ENCODE measurements at places on chromosomes 1 and 21.
A peak's percentile ranks its signal among the peaks of the same experiment; 100 is the strongest.

GRCh38 chr1:92940541-92940940, 20.7 kb downstream of the DIPK1A start:
- DNase-seq = no peak

GRCh38 chr1:10836726-10837125, 40.3 kb upstream of the CASZ1 start:
- no peak for DNase-seq

DNA sequence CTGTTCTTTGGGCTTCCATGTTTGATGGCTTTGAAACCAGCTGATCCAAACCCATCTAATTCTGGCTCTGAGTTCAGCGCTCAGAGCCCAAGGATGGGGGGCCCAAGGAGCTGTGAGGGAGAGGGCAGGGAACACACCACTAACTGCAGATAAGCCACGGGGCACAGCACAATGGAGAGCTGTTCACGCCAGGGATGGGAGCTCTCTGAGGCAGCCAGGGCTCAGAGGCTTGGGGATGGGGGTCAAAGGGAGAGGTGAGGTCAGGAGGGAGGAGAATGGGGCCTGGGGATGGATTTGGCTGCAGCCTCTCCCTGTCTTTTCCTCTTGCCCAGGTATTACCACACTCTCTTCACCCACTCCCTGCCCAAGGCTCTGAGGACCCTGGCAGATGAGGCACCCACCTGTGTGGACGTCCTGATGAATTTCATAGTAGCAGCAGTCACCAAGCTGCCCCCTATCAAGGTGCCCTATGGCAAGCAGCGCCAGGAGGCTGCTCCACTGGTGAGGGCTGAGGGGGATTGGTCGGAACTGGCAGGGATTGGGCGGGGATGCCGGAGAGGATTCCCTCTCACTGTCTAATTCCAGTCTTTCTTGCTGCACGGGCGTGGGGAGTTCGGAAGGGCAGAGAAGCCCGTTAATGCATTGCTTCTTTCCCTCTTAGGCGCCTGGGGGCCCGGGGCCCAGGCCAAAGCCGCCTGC, 11.3 kb downstream of the SLC30A2 start:
- DNase-seq = no peak

GRCh38 chr1:94721240-94721639, 98.9 kb upstream of the SLC44A3 start:
- no peak for DNase-seq

DNA sequence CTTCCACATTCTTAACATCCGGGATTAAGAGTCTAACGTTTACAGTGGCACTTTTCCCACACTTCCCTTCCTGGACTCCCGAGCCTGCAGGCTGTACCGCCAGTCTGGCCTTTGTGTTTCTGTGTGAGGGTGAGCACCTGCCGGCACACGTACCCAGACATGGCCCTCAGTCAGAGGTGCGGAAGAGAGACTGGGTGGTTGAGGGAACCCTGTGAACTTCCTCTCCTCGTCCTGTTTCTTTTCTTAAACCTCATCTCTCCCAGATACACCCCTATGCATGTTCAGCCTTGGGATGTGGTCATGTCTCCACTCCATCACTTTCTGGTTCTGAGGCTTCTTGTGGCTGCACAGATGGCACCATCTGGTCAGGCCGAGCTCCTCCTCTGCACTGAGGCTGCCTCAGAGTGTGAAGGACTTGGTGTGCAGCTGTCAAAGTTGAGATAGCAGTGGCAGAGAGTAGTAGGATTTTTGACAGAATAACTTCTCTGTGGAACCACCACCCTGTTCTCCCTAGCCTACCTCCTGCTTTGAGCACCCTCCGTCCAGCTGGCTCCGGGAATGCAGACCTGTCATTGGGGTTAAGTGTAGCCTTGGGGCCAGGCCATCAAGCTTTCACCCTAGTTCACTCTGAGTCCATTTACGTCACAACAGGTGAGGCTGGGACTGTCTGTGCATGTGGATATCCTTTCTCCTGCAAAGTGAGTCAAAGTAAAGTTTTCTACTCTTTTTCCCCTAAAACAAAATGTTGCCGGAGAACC, 31.4 kb downstream of the VASH2 start:
- DNase-seq = no peak

DNA sequence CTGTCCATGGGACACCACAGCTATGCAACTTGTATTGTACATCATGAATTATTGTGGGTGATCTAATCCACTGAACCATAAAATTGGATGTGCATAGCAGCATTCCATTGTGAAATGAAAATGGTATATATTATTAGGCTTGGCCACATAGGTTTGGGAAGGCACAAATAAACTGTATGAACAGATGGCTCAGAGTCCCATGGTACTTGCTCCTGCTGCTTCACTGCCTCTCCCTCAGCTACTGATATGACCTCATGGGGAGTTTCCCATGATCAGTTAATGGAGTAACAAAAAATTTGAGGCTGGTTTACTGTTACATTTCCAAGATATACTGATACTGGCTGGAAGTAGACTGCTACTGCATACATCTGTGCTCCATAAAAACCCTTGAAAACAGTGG, 152.7 kb upstream of the NEGR1 start:
- DNase-seq = no peak

DNA sequence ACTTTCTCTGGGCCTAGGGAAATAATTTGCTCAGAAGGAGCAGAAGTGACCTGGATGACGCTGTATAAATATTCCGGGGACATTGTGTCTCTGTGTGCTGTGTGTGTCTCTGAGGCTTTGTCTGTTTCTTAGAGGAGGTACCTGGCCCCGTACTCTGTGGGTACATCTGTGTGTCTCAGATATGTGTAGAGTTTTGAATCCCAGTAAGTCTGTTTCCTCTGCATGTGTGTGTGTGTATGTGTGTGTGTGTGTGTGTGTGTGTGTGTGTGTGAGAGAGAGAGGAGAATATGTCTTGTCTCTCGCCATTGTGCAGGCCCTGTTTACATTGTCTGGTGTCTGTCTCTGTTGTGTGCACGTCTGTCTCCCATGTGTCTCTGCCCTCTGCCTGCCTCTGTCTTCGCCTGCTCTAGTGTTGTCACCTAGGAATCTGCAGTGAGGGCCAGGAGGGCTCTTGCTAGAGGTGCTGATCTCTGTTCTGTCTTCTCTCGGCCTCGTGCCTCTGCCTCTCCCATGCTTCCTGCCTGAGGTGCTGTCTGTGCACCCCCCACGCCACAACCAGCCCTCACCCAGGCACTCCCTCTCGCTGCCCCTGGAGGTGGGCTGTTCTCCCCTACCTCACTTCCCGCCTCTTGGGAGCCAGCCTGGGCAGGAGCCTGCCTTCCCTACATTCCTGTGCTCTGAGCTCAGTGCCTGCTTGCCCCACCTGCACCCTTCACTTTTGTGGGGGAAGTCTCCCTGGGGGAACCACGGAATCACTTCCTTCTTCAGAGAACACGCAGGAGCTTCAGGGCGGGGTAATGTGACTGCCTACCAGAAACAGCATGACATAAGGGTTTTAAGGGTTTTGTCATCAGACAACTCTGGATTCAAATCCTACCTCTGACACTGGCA, 5.9 kb downstream of the MAP7D1 start:
- DNase-seq = peak; percentile 51

DNA sequence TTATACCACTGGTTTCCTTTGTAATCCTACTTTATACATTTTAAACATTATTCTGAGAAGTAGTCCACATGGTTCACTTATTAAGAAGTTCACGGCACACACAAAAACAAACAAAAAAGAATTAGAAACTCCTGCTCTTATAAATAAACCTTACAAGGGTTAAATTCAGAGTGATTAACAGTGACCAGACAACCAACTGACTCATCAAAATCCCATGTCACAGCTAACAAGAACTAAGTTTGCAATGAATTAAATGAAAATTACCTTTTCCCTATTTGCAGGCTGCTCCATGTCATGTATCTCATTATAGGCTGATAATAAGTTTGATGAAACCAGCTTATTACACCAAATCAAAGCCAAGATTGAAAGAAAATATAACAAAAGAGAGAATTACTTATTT, 77.5 kb downstream of the PUM1 start:
- DNase-seq = no peak

DNA sequence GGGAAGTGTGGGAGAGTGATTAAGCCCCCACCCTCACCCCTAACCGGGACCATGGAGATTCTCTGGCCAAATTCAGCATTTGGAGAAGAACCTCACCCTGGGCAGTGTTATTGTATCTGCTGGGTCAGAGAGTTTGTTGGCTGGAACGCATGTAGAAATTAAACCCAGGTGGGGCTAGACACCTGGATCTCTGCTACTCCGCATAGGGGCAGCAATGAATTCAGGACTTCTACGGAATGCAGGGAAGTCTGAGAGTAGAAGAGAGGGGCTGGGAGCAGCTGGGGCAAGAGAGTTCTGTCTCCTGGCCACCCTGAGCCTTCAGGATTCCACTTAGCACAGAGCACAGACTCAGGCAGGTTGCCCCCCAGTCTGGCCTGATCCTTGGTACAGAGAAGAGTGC, 3.6 kb upstream of the CRABP2 start:
- DNase-seq = no peak

- DNase-seq = peak; percentile 78
Measured at GRCh38 chr21:17612565-17613241, at the start of gene BTG3. TSS of gene BTG3 (minus strand) at chr21:17612901. CDS start at chr21:17609144, 3,757 bp downstream.

GRCh38 chr1:229012823-229013222, 258.1 kb upstream of the RAB4A start:
- no peak for DNase-seq

- peak; percentile 30 for DNase-seq
Measured at GRCh38 chr1:200738949-200739651, 407 bp downstream of the CAMSAP2 start.

GRCh38 chr1:203407296-203407695, 56.4 kb upstream of the FMOD start:
- DNase-seq = no peak

- DNase-seq = no peak
Measured at GRCh38 chr1:33378976-33379375, 51.9 kb downstream of the PHC2 start.

DNA sequence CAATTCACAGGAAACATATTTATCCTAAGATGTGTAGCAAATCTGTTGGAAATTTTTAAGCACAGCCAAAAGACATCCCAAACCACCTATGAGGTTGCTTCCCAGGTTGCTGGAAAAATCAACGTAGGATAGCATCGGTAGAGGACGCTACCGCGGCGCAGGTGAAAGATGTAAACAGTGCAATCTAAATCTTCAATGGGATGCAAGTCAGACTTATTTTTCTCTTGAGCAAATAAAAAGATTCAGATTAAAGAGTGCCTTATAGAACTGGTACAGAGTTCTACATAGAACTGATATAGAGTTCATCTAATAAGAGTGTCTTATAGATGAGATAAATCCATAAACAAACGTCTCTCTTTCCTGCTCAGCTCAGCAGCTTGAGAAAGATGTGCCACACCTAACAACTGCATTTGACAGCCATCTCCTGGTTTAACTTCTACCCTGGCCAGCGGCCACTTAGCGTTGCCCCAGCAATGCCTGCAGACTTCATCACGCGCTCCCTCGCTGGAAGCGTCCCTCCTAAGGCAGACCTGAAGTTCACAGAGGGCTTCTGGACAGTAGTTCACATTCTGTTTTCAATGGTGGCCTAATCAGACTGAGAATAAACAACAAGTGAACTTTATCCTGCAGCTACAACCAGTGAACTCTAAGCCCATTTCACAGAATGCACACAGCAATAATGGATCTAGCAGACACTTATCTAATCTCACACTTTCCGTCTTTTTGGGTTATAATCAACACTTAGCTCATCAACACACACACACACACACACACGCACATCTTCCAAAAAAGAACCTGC, 164.5 kb downstream of the TOMM20 start:
- DNase-seq = no peak

DNA sequence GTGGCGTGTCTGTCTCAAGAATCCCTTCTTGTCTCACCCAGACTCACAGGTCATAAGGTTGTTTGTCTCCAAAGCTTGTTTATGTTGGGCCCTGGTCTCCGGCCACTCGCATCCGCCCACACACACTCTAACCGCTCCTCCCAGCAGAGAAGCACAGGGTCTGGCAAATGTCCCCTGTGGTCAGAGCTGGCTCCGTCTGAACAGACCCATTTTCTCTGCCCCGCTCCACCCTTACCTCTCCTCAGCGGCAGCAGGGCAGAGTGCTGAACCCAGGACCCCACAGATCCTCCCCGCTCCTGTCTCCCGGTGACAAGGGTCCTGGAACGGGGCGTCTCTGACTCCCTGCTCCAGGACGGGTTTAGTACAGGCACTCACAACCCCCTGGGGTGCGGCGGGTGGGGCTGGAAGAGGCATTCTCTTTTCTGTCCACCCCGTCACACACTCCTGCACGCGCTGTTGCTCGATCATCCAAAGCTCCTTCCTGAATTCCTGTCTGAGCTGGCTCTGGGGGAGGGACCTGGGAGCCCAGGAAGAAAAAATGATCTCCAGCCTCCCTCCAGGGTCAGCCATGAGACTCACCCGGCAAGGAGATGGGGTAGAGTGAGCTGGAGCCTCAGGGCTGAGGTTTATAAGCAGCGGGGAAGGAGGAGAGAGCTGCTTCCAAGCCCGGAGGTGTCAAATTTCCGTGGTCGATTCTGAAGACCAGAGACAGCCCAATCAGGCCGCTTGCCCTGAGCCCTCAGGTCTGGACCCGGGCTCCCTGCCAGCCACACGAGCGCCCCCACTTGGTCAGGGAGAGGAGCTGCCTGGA, at the start of gene S100A13:
Gene S100A13, minus strand, starts transcription at position 602 of the 811 bp plus-strand sequence. CDS start 1,033 bp downstream, outside the sequence.
- no peak for DNase-seq

DNA sequence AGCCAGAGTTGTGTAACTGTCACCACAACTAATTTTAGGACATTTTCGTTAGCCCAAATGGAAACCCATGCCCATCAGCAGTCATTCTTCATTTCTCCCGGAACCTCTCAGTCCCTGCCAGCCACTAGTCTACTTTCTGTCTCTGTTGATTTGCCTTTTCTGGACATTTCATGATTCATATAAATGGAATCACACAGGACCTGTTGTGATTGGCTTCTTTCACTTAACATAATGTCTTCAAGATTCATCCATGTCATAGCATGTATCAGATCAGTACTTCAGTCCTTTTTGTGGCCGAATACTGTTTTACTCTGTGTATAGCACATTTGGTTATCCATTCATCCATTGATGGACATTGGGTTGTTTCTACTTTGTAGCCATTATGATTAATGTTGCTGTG, 7.1 kb downstream of the SLC66A1 start:
- no peak for DNase-seq

DNA sequence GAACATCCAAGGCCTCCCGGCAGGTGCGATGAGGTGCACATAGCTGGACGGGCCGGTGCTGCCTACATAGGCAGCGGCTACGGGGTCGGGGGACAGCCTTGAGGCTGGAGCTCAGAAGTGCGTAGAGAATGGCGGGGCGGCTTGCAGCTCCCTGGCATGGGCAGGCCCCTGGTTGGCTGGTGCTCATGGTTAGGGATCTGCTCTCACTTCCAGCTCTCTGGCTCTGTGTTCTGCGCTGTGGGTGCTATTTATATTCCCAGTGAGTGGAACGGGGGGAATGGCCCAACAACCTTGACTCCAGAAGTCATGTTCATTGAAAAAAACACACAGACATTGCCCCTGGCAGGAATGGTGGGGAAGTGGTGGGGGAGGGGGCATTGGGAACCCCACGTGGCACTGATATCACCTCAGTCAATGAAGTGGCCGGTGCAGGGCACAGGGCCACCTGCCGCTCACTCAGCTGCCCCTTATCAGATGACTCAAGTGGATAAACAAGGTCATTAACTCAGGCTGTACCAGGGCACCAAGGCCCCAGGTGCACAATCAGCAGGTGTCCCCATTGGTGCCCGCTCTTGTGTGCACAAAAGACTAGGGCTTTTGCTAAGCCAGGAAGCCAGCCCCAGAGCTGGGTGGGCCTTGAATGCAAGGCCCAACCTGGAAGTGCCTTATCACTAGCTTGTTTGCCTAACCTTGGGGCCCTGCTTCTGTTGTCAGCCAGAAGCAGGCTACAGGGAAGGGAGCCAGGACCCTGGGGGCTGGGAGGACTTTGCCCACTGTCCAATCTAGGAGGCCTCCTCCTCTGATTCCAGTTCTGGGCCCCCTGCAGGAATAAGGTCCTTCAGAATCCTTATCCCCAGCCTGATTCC, at the start of gene NR0B2:
Gene NR0B2, minus strand, starts transcription at position 222 of the 866 bp plus-strand sequence. Its CDS starts 35 bp downstream, at position 187.
- no peak for DNase-seq

GRCh38 chr1:156320560-156320959, 17.5 kb downstream of the CCT3 start:
- no peak for DNase-seq
